ENCODE measurements at places on chromosomes 3 and 15.

- DNase-seq, result no peak
These were observed 38.9 kb downstream of the EFCAB12 start for GRCh38 chr3:129389572-129389937.

- DNase-seq, result no peak
These were observed 1.5 kb upstream of the SPSB4 start for GRCh38 chr3:141049681-141050080.

DNA sequence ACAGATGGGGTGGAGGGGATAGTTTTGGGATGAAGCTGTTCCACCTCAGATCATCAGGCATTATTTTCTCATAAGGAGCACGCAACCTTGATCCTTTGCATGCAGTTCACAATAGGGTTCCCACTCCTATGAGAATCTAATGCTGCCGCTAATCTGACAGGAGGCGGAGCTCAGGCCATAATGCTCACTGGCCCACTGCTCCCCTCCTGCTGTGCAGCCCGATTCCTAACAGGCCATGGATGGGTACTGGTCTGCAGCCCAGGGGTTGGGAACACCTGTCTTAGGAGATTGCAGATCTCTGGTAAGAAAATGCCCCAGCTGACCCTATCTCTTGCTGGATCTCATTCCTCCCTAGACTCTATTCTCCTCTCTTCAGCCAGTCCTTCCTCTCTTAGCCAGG is 6.8 kb downstream of the CSTA start:
- no peak for DNase-seq

DNA sequence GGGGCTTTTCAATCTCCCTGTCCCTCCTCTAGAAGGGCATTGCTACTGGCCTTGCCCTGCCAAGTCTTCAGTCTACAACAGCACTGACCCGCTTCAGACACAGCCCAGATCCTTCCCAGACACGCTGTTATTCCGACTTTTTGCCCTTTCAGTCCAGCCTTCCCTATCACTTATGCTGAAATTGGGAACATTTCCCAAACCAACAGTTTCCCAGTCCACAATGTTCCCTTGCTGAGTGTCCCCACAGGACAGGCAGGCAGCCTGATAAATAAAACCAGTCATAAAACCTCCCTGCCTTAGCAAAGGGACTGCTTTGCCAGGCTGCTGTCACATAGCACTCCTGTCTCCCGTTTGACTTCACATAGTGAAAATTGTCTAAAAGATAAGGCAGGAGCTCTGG is 43.5 kb downstream of the GOLGA6L2 start:
- DNase-seq, result no peak

DNA sequence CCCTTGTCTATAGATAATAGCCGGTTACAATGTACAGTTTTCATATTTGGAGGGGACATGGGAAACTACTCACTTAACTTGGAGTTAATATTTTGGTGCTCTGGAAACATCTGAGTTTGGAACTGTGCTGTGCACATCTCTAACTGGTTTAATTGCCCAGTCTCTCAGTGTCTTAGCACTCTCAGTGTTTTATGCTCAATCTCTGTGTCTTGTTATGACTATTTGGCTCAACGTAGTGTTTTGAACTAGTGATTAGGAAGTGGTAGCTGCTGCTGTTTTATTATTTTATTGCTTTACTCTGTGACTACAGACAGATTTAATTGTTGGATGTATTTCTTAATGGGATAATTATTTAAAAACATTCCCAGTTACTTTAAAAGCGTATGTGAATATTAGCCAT is 17.0 kb downstream of the FNDC3B start:
- no peak for DNase-seq

DNA sequence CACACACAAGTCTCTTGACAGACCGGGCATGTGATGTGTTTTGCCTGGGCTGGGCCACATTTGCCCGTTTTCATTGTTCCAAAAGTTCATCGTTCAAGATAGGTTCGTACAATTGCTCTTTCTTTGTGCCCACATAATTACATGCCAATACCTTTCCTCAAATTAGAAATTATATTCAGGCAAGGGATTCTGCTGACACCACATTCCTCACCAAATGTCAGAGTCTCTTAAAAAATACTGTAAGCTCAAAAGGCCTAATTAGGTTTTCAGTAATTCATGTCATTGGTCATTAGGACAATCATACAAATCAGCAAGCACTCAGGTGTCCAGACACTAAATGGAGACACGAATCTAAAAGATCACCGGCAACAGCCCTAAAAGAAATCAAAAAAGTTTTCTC is 215.3 kb downstream of the ALCAM start:
- DNase-seq, result no peak

GRCh38 chr3:179260949-179261765 is 10.2 kb upstream of the KCNMB3 start:
- DNase-seq, result peak; percentile 54

GRCh38 chr15:73838831-73839426 is 34.4 kb upstream of the TBC1D21 start:
- no peak for DNase-seq

- DNase-seq, result no peak
These were observed 22.5 kb downstream of the CHST14 start for GRCh38 chr15:40493089-40493840.

DNA sequence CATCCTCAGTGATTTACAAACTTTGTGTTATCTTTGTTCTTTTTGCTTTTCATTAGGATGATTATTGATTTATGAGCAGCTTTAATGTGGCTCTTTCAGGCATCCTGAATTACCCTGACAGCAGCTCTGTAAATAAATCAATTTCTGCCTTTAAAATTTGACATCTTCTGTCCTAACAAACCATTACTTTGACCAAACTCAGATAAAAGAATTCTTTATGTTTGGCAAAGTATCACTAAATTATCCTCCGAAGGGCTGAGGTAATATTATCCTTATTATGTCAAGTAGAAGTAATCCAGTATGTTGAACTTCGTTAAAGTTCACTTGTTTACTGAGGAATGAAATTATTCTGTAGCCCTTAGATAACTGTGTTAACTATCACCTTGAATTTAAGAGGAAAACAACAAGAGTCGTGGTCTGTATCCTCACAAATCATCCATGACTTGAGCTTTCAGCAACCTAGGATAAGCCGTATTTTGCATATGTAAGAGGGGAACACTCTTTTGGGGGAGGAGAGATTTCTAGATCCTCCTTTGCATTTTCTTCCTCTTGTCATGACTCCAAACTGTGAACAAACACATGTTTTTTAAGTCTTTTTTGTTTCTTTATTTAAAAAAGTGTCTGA is 173.2 kb upstream of the STAC start:
- DNase-seq, result no peak

DNA sequence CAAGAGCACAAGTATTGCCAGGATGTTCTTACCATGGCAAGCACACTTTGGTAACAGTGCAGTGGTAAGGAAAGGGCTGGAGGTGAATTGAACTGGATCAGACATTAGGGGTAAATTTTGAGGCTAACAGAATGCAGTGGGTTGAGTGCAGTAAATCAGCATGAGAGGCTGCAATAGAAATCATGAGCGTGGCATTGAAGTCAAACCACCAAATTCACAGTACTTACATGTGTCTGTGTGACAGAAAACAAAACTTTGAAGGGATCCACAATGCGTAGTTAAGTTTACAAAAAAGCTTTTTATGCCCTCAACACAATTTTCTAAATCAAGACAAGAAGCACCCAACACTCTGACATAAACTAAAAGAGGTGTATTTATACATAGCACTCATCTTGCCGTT is 428.0 kb upstream of the ARHGEF26 start:
- DNase-seq, result no peak

- DNase-seq, result no peak
These were observed 32.8 kb upstream of the MFSD1 start for GRCh38 chr3:158768881-158769543.

DNA sequence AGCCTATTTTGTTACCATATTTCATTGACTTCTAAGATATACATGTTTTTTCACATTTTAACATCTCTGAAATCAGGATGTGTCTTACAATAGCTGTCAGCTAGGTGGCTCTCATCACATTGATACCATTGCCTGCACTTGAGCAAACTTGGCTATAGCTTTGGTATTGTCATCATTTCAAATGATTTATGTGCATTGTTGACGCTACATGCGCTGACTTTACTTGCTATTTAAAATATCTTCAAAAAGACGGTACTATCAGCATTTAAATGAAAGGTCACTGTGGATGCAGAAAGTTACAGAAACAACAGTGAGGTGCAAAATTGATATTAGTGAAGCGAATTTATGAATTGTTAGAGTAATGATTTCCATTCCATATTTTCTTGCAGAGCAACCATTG is 54.0 kb upstream of the ABHD2 start:
- DNase-seq, result no peak

DNA sequence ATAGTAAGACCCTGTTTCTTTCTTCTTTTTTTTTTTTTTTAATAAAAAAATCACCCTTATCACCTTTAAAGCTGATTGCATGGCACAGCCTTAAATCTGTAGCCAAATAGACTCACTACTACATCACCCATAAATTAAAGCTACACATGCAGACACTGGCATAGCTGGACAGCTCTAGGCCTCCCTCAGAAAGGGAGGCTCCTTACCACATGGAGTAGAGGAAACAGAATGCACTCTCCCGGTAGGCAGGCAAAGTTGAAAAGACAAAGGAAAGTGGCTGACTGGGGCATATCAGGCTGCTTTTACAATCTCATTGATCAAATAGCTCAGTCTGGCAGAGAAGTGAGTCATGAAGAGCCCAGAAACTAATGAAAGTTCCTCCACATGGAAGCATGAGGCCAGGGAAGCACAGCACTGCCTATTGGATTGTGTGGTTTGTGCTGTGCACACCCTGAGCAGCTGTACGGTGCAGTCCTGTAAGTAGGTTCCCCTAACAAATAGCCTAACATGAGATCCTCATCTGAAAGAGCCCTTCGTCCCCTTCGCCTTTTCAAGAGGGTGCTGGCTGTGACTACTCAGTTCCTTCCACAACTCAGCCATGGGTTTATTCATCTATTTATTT is 32.7 kb upstream of the FAM98B start:
- DNase-seq, result no peak

GRCh38 chr15:26081758-26082220 is 218.7 kb upstream of the ATP10A start:
- no peak for DNase-seq

DNA sequence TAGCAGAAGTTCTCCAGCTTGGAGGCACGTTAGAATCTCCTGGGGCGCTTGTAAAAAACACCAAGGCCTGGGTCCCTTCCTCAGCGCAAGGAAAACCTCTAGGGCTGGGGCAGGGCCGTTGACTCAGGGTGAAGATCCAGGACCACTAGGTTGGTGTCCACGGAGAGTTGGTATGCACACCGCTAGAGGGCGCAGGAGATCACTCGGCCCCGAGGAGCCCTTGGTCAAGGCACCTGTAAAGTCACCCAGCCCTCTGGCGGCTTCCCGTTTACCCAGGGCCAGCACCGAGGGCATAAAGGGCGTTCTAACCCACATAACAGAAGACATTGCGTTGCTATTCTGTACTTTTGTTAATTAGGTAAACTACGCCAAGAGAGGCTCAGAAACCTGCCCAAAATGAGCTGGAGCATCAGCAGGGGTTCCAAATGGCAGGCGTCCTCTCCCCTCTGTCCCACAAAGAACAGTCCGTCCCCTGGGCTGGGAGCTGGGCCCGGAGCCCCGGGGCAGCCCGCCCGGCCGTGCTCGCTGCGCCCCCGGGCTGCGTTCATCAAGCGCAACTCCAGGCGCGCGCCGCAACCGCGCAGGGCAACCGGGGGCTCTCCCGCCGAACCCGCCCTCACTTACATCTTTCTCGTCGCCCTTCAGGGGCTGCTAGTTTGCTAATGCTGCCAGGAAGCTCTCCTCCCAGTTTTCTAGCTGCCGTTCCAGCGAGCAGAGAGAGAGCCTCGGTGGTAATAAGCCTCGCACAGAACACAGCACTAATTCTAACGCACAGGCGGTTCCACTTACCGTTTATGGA is 332.1 kb downstream of the ARRDC4 start:
- no peak for DNase-seq

GRCh38 chr15:22979238-22980188 is 655 bp downstream of the CYFIP1 start:
- DNase-seq, result no peak

DNA sequence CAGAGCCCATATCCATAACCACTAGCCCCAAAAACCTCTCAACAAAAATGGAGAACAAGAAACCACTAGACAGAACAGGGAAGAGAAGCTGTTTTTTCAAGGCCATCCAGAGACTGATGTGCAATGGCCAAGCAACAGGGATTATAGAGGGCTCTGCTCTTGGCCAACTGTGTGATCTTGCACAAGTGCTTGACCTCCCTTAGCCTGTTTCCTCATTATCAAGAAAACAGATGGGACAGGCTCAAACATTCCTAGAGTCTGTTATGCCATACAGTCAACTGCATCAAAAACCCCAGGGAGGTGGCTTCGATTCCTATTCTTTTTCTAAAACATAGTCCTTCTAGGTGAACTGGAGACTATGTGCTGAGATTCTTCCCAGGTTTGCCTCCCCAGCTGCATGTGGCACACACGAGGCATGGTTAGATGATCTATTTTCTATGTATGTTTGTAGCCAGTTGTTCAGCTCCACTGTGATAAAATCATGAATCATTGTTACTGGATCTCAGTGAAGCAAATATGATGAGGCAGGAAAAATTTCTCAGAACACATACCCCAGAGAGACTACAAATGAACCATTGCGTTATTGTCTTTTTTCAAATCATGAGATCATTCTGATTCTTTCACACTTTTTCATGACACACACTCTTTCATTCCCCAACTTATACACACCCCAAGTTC is 132.9 kb upstream of the TGFBR2 start:
- no peak for DNase-seq

DNA sequence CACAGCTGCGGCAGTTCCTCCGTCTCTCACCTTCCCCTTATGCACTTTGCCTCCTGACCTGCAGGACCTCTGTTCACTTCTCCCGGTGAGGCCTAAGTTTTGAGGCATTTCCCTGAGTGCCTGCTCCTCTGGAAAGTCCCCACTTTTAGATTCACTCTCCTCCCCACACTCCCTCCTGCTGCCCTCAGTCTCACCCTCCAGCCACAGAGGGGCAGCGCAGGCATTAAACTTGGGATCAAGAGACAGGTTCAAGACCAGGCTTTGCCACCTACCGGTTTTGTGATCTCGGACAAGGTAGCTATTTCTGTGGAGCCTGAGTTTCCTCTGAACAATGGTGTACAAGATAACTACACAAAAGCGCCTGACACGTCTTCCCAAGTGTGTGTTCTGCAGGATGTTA is 19.4 kb downstream of the SLC6A11 start:
- no peak for DNase-seq

GRCh38 chr3:177764377-177764912 is 567.2 kb upstream of the TBL1XR1 start:
- no peak for DNase-seq

GRCh38 chr3:177960014-177960413 is 576.2 kb upstream of the KCNMB2 start:
- no peak for DNase-seq

- no peak for DNase-seq
These were observed 35.3 kb downstream of the KLF13 start for GRCh38 chr15:31361764-31362515.

GRCh38 chr15:31801152-31801551 is 229.2 kb upstream of the CHRNA7 start:
- DNase-seq, result no peak

All from NCI-H510A (cell line).